ENCODE measurements at places on chromosomes 16 and 17.

- H3K36me3 ChIP-seq: no peaks in the 10 kb centered on the region
- no peak overlapping the region for H3K27ac ChIP-seq
- no peak overlapping the region for H3K4me3 ChIP-seq
- no peaks in the 10 kb centered on the region for H3K27me3 ChIP-seq
- DNase-seq: no peak
- no peaks in the 10 kb centered on the region for H3K4me1 ChIP-seq
Observed at GRCh38 chr17:79563237-79564013, 47.4 kb downstream of the RBFOX3 start.

DNA sequence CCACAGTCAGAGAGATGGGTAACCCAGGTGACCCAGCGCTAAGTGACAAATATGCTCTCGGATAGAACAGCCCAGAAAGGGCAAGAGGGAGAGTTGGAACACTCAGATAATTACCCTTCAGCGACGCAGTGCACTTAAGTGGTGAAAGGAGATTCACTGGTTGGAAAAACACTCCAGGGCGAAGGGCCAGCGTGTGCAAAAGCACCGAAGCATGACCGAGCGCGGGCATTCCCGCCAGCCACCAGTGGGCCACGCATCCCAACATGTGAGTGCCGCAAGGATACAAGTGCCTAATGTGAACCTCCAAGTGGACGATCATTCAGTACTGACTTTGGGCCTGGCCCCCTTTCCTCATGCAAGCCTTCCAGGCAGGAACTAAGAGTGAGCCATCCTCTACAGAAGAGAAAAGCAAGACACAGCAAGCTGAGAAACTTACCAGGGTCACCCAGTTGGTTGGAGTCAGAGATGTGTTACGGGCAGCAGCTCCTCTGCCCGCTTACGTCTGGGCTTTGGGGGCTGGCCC, 258.4 kb downstream of the C16orf95 start:
- DNase-seq: no peak
- no peak overlapping the region for H3K4me3 ChIP-seq
- no peaks in the 10 kb centered on the region for H3K36me3 ChIP-seq
- H3K27me3 ChIP-seq: no peaks in the 10 kb centered on the region
- no peak overlapping the region for H3K27ac ChIP-seq
- H3K4me1 ChIP-seq: no peaks in the 10 kb centered on the region

DNA sequence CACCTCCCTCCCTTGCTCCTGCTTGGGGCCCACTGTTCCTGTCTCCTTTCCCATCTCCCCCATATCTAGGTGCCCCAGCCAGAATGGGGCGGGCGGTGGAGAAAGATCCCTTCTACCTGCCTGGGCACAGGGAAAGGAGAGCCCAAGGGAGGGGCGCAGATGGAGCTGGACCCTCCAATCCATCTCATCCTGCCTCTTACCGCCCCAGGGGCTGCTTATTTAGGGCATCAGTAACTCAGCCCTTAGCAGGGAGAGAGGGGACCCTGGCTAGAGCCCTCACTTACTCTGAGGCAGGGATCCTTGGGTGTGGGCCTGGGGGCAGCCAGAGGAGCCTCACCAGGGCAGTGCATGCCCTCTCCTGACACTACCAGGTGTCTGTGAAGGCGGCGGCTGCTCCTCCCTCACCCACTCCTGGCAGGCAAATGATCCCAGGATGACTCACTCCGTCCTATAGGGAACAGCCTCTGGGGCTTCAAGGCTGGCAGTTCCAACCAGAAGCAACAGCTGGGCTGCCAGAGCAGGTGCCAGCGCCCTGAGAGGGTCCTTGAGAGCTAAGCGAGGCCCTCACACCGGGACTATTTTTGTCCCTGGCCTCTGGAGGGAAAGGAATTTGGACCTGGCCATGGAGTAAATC, 16.3 kb upstream of the BCAR1 start:
- no peak for DNase-seq
- H3K27ac ChIP-seq: no peak overlapping the region
- H3K4me3 ChIP-seq: no peak overlapping the region
- H3K4me1 ChIP-seq: peaks cover 2% of the 10 kb centered on the region

DNA sequence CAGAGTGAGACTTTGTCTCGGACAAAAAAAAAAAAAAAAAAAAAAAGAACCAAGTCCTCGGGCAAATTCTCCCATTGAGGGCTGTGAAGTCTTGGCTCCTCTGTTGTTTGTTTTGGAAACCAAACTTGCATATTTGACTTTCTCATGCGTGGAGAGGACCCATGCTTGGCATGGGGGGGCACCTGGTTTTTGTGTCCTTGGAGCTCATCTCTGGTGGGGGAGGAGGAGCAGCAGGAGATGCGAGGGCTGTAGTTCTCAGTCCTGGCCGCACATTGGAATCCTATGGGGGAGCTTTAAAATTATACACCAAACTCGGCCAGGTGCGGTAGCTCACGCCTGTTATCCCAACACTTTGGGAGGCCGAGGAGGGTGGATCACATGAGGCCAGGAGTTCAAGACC, 74.5 kb downstream of the ABCC6 start:
- no peak overlapping the region for H3K4me3 ChIP-seq
- no peak overlapping the region for H3K27ac ChIP-seq
- H3K27me3 ChIP-seq: no peaks in the 10 kb centered on the region
- DNase-seq: no peak
- H3K36me3 ChIP-seq: peaks cover 2% of the 10 kb centered on the region

GRCh38 chr16:30533748-30534367, 800 bp downstream of the ZNF747 start:
- no peak overlapping the region for H3K27ac ChIP-seq
- H3K4me3 ChIP-seq: peak overlapping the region; percentile 58
- H3K27me3 ChIP-seq: no peaks in the 10 kb centered on the region
- DNase-seq: no peak

GRCh38 chr16:85689285-85689949, 663 bp upstream of the GINS2 start:
- peak overlapping the region; percentile 7 for H3K4me3 ChIP-seq
- no peaks in the 10 kb centered on the region for H3K27me3 ChIP-seq
- peaks cover 3% of the 10 kb centered on the region for H3K4me1 ChIP-seq
- no peak overlapping the region for H3K27ac ChIP-seq
- 0 out of 2 replicates have a peak, but pooled peaks cover 2% of the 10 kb centered on the region for H3K36me3 ChIP-seq

GRCh38 chr17:61353615-61354014, 46.0 kb upstream of the TBX2 start:
- H3K27me3 ChIP-seq: no peaks in the 10 kb centered on the region
- no peak for DNase-seq
- H3K27ac ChIP-seq: no peak overlapping the region

GRCh38 chr17:17824783-17825614, 11.8 kb downstream of the SREBF1 start:
- no peak overlapping the region for H3K27ac ChIP-seq
- peaks cover 5% of the 10 kb centered on the region for H3K36me3 ChIP-seq
- peaks cover 16% of the 10 kb centered on the region for H3K4me1 ChIP-seq
- H3K4me3 ChIP-seq: no peak overlapping the region
- DNase-seq: no peak
- no peaks in the 10 kb centered on the region for H3K27me3 ChIP-seq

DNA sequence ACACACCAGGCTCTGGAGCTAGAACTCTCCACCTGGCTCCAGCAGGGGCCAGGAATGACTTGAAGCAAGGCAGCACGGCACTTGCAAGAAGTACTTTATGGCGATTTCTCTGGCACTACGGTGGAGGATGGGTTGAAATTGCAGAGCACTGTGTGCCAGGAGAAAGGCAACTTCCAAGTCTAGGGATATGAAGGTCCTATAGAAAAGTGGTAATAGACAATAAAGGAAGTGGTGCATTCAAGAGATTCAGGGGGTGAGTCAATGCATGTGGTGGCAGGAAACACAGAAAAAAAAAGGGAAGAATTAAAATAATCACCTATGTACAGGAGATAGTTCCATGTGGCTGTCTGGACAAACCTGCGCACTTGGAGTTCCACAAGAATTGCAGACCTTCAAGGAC, 240.3 kb upstream of the DYNLRB2 start:
- H3K27me3 ChIP-seq: no peaks in the 10 kb centered on the region
- DNase-seq: no peak
- no peak overlapping the region for H3K27ac ChIP-seq

GRCh38 chr16:54677308-54677950, 253.2 kb upstream of the IRX5 start:
- no peak overlapping the region for H3K4me3 ChIP-seq
- no peak for DNase-seq
- H3K4me1 ChIP-seq: no peaks in the 10 kb centered on the region
- no peaks in the 10 kb centered on the region for H3K27me3 ChIP-seq
- H3K36me3 ChIP-seq: no peaks in the 10 kb centered on the region
- H3K27ac ChIP-seq: no peak overlapping the region

DNA sequence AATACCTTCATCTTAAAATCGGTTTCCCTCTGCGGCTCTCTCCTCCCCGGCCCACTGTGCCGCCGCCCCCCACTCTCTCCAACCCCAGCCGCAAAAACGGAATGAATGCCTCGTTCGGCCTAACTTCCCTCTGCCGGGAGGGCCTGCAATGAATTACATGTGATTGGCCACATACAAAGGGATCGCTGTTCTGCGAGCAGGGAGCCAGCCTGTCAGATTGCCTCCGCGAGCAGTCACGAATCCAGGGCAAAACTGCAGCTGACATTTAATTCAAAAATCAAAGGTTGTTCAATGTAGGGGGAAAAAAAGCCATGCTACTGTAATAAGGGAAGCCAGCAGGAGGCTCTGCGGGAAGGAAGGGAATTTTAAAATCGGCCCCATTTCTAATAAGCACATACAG, 84.9 kb downstream of the TBC1D16 start:
- H3K27me3 ChIP-seq: no peaks in the 10 kb centered on the region
- H3K4me3 ChIP-seq: no peak overlapping the region
- DNase-seq: no peak
- H3K27ac ChIP-seq: no peak overlapping the region
- H3K36me3 ChIP-seq: peaks cover 12% of the 10 kb centered on the region

DNA sequence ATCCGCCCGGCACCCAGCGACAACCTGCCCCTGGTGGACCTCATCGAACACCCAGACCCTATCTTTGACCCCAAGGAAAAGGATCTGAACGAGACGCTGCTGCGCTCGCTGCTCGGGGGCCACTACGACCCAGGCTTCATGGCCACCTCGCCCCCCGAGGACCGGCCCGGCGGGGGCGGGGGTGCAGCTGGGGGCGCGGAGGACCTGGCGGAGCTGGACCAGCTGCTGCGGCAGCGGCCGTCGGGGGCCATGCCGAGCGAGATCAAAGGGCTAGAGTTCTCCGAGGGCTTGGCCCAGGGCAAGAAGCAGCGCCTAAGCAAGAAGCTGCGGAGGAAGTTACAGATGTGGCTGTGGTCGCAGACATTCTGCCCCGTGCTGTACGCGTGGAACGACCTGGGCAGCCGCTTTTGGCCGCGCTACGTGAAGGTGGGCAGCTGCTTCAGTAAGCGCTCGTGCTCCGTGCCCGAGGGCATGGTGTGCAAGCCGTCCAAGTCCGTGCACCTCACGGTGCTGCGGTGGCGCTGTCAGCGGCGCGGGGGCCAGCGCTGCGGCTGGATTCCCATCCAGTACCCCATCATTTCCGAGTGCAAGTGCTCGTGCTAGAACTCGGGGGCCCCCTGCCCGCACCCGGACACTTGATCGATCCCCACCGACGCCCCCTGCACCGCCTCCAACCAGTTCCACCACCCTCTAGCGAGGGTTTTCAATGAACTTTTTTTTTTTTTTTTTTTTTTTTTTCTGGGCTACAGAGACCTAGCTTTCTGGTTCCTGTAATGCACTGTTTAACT, 1.0 kb downstream of the NOG start:
- peaks cover 17% of the 10 kb centered on the region for H3K27me3 ChIP-seq
- H3K4me3 ChIP-seq: peak overlapping the region; percentile 74
- no peak overlapping the region for H3K27ac ChIP-seq
- no peaks in the 10 kb centered on the region for H3K36me3 ChIP-seq
- no peak for DNase-seq
- no peaks in the 10 kb centered on the region for H3K4me1 ChIP-seq
